ENCODE measurements at places on chromosomes 4 and X.

- no peak for DNase-seq
Observed at GRCh38 chrX:133654811-133655210, 239.5 kb upstream of the GPC4 start.

- no peak for DNase-seq
Observed at GRCh38 chrX:131979116-131979515, 44.0 kb upstream of the STK26 start.

DNA sequence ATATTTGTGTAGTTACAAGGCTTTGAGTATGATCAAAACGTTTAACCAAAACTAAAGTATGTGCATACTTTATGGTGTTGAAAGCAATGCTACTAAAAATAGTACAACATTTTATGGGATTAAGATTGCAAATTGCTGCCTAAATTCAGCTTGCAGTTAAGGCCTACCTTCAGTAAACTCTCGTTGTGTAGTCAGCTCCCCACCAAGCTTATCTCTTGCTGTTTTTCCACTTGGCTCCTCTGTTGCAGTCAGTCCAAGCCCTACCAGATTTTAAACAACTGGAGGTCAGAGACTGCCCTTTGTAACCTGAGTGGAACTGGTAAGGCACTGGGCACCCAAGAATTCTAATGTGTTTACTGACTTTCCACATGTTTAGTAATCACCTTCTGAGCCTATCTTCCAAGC is 25.7 kb downstream of the AFF1 start:
- DNase-seq: no peak

GRCh38 chr4:86043755-86044592 is 315.9 kb downstream of the MAPK10 start:
- peak; percentile 27 for DNase-seq

DNA sequence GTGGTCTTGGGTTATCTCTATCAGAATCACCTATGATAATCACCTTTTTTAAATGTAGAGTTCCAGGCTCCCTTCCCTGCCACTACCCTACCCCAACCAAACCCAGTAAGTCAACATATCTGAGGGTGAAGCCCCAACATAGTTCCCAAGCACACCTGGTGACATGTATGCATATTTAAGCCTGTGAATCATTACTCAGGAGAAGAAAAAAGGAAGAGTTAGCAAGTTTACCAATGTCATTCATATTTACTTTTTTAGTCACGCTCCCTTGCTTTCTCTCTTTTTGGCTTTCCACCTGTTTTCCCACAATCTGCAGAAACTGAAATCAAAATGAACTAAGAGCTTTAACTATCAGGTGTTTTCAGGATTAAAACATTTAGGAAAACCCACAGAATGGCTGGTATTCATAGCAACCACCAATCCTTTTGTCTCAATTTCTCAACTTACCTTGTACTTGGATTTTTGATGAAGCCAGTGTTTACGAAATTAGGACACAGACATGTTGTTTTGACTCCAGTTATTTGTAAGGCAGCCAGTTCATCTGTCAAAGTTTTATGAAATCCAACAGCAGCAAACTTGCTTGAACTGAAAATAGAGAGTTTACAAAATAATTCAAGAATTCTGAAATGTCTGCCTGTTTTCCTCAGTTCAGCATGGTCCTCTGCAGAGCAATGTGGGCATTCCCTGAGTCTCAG is 34.0 kb downstream of the HSD17B11 start:
- no peak for DNase-seq

DNA sequence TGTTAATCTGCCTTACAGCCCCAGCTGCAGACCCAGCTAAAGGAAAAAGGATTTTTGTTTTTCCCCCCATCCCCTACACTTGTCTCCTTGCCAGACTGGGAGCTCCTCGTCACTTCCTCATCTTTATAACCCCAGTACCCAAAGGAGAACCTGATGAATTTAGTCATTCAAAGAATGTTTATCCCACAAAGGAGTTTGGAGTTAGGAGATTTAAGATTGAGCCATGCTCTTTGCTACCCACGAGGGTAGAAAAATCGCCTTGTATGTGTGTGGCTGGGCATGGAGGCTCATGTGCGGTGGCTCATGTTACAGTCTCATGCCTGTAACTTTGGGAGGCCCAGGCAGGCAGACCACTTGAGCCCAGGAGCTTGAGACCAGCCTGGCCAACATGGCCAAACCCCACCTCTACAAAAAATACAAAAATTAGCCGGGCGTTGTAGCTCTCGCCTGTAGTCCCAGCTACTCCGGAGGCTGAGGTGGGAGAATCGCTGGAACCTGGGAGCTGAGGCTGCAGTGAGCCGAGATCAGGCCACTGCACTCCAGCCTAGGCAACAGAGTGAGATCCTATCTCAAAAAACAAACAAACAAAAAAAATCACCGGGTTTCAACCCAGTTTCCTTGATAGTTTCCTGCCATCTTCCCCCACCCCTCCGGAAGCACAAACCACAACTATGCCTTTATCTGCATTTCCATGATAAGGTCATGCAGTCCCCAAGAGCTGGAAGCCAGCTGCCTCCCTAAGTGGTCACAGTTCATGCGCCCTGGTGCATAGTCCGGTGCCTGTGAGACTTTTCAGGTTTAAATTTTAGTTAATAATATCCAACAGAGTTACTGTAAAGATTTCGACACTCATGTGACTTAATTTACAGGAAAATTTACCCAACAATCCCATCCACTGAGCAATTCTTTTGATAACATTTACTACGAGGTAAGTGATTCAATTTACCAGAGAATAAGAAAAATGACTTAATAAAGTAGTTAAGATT is 1.5 kb downstream of the CFAP97 start:
- DNase-seq: no peak

GRCh38 chrX:40727093-40727492 is 8.2 kb downstream of the MED14 start:
- no peak for DNase-seq

GRCh38 chr4:28250646-28251045 is 1390.0 kb downstream of the STIM2 start:
- no peak for DNase-seq

DNA sequence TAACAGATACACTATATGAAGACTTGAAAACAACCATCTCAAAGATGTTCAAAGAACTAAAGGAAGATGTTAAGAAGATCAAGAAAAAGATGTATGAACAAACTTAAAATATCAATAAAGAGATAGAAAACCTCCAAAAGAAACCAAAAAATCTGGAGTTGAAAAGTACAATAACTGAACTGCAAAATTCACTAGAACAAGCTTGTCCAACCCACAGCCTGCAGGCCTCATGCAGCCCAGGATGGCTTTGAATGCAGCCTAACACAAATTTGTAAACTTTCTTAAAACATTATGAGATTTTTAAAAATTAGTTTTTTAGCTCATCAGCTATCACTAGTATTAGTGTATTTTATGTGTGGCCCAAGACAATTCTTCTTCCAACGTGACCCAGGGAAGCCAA is 77.0 kb upstream of the DCTD start:
- DNase-seq: no peak

DNA sequence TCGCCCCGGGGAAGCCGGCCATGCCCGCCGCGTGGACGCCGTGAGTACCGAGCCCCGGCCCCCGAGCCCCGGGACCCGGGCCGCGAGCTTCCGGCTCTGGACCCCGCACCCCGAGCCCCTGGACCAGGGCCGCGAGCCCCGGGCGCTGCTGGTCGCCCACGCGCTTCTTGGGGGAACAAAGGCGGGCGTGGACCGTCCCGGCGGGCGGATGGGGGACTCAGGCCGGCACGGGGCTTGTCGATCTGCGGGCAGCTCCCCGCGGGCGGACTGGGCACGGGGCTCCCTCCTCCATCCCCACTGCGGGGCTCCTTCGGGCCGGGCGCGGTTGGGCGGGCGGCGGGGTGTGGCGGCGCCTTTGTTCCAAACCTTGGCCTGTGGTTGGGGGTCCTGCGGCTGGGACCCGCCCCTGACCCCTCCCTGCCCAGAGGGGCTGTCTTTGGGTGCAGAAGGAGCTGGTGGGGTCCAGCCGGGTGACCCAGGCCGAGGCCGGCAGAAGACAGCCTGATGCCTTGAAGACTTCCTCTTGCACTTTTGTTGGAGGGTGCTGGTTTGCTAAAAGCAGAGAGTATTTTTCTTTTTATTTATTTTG is 25.2 kb upstream of the ADD1 start:
- DNase-seq: peak; percentile 51

GRCh38 chrX:13857804-13858203 is 40.9 kb upstream of the GPM6B start:
- no peak for DNase-seq

DNA sequence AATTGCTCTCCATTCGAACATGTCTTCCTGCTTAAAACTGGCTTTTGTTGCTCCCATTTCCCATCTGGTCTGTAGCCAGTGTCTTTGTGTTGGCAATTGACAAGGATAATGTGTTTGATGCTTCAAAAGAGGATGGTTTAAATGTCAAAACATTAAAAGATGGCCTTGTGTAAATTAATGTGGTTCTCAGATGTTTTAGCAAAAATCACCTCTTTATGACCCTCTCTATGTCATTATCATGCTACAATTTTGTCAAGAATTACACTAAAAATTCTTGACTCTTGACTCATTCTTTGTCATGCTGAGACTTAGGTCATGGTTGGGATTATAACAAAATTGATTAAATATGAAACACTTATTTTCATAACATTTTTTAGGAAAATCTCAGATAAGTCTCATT is 47.4 kb downstream of the TMEM131L start:
- DNase-seq: no peak

DNA sequence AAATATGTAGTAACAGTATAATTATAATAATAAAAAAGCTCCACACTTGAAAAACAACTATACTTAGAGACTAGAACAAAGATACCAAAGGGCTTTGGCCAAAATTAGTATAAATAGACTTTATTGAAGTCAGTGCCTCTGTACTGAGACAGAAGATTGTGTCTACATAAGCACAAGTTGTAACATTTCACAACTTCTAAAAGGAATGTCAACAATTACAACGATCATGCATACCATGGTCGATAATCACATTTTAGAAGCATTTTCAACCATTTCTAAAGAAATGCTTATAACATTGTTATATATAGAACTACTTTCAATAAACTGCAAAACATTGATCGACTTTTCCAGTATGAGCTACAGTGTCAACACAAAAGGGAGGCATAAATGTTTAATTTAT is 57.0 kb downstream of the DHX15 start:
- no peak for DNase-seq

- DNase-seq: no peak
Observed at GRCh38 chr4:41369680-41370079, 113.0 kb downstream of the UCHL1 start.

- no peak for DNase-seq
Observed at GRCh38 chr4:110902500-110902899, 279.6 kb upstream of the PITX2 start.

GRCh38 chr4:185782523-185782922 is 29.5 kb downstream of the SORBS2 start:
- no peak for DNase-seq

DNA sequence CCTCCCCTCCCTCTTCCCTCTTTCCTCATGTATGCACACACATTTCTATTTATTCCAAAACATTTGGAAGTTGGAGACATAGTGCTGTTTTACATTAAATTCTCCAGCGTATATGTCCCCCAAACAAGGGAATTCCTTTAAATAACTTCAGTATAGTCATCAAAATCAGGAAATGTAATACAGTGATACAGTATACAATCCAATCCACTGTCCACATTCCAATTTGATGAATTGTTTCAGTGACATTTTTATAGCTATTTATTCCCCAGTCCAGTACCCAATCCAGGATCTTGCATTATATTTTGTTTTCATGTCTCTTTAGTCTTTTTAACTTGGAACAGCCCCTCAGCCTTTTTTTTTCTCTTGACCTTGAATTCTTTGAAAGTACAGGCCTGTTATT is 233.0 kb downstream of the DKK2 start:
- DNase-seq: no peak

- no peak for DNase-seq
Observed at GRCh38 chr4:165369522-165369921, 9.3 kb upstream of the CPE start.

DNA sequence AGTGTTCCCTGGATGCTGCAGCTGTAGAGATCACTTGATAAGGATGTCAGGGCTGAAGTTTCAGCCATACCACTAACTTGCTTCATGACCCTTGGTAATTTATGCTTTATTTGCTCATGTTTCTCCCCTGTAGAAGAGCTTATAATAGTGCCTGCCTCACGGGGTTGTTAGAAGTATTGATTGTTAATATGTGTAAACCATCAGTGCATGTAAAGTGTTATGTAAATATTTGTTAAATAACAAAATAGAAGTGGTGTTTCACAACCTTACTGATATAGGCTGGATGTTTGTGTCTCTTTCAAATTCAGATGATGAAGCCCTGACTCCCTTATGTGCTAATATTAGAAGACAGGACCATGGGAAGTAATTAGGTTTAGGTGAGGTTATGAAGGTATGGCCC is 1.5 kb upstream of the CXCL2 start:
- DNase-seq: no peak
